Natural killer cell treated with Interleukin-12 subunit alpha and Interleukin-12 subunit beta and Interleukin-15 and Interleukin-18, amount 100 ng/mL, for 72 hours (primary cell): ENCODE measurements at places on chromosomes 5 and 9. TPM values are rescaled to one million over a fixed set of nuclear protein-coding genes. Genes with fewer than 3 reads are reported as not detected.

DNA sequence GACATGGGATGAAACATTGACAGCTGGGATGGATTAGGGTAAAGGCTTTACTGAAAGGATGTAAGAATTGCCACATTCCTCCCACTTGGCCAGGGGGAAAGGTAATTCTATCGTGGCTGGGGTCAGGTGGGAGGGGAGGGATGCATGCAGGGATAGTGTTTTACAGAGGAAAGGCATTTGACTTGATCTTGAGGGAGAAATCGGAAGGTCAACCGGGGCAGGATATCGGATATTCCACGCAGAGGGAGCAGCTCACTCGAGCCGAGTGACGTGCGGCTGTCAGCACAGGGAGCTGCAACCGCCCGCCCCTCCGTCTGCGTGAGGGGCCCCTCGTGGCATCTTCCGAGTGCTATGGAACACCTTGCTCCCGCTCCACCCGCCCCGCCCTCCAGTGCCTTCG is 63.4 kb upstream of the ADAMTS2 start:
- H3K4me1 ChIP-seq = no peaks in the 10 kb centered on the region
- H3K4me3 ChIP-seq = no peak overlapping the region
- peak; percentile 38 for DNase-seq

DNA sequence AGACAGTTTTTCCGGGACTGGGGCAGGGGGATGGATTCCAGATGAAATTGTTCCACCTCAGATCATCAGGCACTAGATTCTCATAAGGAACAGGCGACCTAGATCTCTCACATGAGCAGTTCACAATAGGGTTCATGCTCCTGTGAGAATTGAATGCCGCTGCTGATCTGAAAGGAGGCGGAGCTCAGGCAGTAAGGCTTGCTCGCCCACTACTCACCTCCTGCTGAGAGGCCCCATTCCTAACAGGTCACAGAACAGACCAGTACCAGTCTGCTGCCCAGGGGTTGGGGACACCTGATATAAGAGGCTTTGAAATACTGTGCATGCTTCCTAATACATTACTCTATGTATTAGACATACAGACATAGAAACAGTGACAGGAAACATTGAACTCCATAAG is 41.1 kb downstream of the PTPRD start:
- no peak for DNase-seq
- H3K4me1 ChIP-seq = no peaks in the 10 kb centered on the region
- no peaks in the 10 kb centered on the region for H3K27me3 ChIP-seq
- H3K4me3 ChIP-seq = no peak overlapping the region

- no peaks in the 10 kb centered on the region for H3K27me3 ChIP-seq
- no peak overlapping the region for H3K4me3 ChIP-seq
- no peak overlapping the region for H3K27ac ChIP-seq
These were observed 8.7 kb upstream of the CDKN2AIPNL start for GRCh38 chr5:134420343-134420742.

- peaks cover 18% of the 10 kb centered on the region for H3K4me1 ChIP-seq
- no peaks in the 10 kb centered on the region for H3K27me3 ChIP-seq
- no peaks in the 10 kb centered on the region for H3K36me3 ChIP-seq
- DNase-seq = no peak
- peak overlapping the region; percentile 97 for H3K27ac ChIP-seq
These were observed 617 bp upstream of the FPGS start for GRCh38 chr9:127801955-127802575.

GRCh38 chr5:117800261-117800660 is 1188.1 kb downstream of the DTWD2 start:
- no peaks in the 10 kb centered on the region for H3K36me3 ChIP-seq
- DNase-seq = no peak

DNA sequence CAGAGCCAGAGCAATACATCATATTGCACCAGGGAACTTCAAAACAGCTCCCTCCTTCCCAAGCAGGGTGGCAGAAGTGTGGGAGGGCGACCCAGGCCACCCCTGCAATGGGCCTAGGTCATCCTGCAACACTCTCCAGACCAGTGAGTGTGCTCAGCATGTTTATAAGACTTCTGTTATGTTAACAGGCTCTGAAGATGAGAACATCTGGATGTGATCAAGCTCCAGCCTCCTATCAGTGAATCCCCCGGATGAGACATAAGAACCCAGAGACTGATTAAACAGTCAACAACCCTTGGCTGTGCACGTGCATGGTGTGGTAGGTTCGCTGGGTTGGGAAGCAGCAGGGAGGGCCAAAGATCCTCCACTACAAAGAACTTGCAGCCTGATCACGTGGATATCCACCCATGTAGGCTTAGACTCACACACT is 63.3 kb downstream of the ABCA1 start:
- no peak overlapping the region for H3K4me3 ChIP-seq
- H3K27ac ChIP-seq = no peak overlapping the region
- DNase-seq = no peak
- H3K36me3 ChIP-seq = no peaks in the 10 kb centered on the region

- H3K4me3 ChIP-seq = peak overlapping the region; percentile 50
- DNase-seq = no peak
- peaks cover 5% of the 10 kb centered on the region for H3K4me1 ChIP-seq
- no peak overlapping the region for H3K27ac ChIP-seq
These were observed 732 bp downstream of the GBGT1 start for GRCh38 chr9:133162861-133163503.

DNA sequence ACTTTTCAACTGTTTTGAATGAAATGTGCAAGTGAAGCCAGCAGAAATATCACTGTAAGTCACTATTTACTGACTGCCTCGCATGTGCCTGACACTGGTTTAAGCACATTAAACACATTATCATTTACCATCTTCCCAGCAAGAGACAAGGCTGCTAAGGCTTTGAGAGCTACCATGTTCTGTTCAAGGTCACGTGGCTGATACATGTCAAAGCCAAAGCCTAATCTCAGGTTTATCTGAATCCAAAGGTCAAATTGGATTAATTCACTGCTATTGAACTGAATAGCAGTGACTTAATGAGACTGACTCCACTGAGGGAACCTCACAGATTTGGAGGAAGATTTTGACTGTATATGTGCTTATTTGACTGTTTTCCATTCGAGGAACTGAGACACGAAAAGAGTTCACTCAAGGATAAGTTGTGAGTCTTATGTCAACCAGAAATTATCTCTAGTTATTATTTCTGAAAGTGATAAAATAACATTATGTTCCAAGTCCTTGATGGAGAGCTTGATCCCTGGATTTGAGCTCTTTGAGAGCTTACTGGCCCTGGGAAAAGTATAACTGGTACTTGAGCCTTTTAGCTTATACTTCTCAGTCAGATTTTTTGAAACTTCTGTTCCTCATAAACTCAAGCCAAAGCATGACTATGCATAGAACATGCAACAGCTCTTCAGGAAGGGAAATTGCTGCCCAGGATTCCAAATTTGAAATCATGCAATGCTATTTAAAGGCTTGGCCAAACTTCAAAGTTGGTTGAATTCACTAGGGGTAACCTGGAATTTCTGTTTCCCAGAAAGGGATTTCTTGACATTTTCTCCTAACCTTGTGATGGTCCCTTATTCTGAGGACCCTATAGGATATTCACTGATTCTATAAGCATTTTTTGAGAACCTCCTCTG is 23.4 kb upstream of the ARHGAP26 start:
- no peak overlapping the region for H3K4me3 ChIP-seq
- no peak for DNase-seq
- H3K36me3 ChIP-seq = no peaks in the 10 kb centered on the region

DNA sequence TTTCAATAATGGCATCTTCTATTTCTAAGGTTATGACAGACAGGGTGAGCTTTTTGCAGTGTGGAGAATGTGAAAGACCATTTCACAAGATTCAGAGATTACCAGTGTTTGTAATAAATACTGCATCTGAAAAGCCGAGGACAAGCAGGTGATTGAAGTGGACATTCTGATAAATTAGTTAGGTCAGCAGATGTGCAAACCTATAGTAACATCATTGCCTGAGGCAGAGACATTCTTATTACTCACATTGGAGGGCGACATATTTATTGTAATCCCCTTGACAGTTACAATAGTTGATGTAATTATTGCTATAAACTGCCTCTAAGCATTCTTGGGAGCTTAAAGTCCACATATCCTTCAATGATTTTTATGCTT is 3.3 kb downstream of the RASGRF2 start:
- H3K27ac ChIP-seq = no peak overlapping the region
- peaks cover 37% of the 10 kb centered on the region for H3K4me1 ChIP-seq
- H3K4me3 ChIP-seq = peak overlapping the region; percentile 30
- H3K36me3 ChIP-seq = peaks cover 12% of the 10 kb centered on the region

DNA sequence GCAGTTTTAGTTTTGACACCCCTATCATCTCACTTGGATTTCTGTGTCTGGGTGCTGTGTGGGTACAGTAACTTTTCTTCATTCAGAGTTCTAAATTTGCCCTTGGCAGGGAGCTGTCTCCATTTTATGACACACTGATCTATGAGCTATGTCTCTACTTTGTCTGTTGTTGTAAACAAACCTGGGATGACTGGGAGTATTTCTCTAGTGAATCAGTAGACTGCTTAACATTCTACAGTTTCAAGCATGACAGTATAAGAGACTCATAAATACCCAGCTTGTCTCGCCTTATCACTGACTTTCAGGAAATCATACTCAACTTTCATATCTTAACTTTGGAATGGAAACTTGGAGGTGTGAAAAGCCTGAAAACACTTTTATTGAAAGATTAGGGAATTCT is 212.1 kb upstream of the NUDT12 start:
- no peak overlapping the region for H3K27ac ChIP-seq
- no peaks in the 10 kb centered on the region for H3K4me1 ChIP-seq
- H3K27me3 ChIP-seq = no peaks in the 10 kb centered on the region
- no peak overlapping the region for H3K4me3 ChIP-seq
- H3K36me3 ChIP-seq = peaks cover 6% of the 10 kb centered on the region

DNA sequence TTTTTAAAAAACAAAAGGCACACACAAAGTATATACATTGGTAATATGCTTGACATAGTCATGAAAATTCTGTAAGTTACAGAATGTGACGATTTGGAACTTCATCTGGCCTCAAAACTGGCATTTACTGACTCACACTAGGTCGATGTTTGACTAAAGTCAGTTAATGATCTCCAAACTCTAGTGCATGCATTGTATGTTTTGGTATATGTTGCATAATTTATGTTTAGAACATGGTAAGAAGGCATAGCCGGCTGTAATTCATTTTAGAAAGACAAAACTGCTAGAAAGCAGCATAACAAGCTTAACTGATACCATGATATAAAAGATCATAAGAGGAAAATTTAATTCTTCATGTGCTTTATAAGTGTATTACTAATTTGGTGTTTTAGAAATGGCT is 58.6 kb upstream of the RICTOR start:
- peaks cover 32% of the 10 kb centered on the region for H3K36me3 ChIP-seq
- no peaks in the 10 kb centered on the region for H3K27me3 ChIP-seq
- no peak overlapping the region for H3K4me3 ChIP-seq
- peaks cover 3% of the 10 kb centered on the region for H3K4me1 ChIP-seq
- DNase-seq = no peak

DNA sequence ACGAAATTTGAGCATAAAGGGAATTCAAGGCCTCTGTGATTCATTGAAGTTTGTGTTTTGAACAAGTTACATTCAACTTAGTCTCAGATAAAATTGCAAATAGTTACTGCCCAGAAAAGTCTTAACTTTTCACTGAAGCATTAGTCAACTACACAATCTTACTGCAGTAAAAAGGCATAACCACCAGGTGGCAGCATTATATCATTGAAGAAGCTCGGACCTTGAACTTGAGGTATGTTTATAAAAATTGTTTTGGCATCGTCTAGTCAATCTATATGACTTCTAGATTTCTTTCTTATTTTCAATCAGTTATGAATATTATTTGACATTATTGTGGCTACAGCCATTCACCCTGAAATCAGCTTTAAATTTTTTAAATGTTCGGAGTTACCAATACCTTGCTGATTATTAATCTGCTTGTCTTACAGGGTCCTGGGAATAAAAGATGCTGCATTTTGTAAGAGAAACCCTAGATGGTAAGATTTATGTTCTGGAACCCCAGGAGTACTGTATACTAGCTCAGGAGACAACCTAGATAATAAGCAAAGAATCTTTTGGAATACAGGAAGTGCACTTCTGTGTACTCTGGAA is 83.9 kb upstream of the GRAMD2B start:
- H3K27ac ChIP-seq = no peak overlapping the region
- H3K4me3 ChIP-seq = no peak overlapping the region
- H3K27me3 ChIP-seq = peaks cover 14% of the 10 kb centered on the region
- H3K4me1 ChIP-seq = no peaks in the 10 kb centered on the region
- no peaks in the 10 kb centered on the region for H3K36me3 ChIP-seq

DNA sequence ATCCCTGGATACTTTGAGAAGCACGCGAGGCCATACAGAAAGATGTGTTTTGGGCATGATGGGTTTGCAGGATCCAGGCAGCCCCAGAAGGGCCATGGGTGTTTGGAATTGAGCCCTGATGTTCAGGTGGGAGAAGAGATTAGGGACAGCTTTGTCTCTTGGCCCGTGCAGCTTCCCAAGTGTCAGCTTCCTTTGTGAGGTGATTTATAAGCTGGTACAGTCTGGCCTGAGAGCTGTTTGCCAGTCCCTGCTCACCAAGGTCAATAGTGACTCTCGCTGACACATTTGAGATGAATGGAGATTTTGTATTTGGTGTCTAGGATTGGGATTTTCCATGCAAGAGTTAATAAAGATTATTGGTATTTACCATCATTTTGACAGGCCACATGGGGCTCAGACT is 165.9 kb downstream of the ICE1 start:
- no peak for DNase-seq
- no peak overlapping the region for H3K27ac ChIP-seq
- H3K4me3 ChIP-seq = no peak overlapping the region
- no peaks in the 10 kb centered on the region for H3K4me1 ChIP-seq
- H3K36me3 ChIP-seq = no peaks in the 10 kb centered on the region
- H3K27me3 ChIP-seq = peaks cover 17% of the 10 kb centered on the region

- H3K27ac ChIP-seq = no peak overlapping the region
- no peaks in the 10 kb centered on the region for H3K36me3 ChIP-seq
- peaks cover 7% of the 10 kb centered on the region for H3K27me3 ChIP-seq
- no peak overlapping the region for H3K4me3 ChIP-seq
- H3K4me1 ChIP-seq = no peaks in the 10 kb centered on the region
- DNase-seq = no peak
These were observed 87.5 kb downstream of the TRPM6 start for GRCh38 chr9:74800226-74800625.

Gene IER5L
- total RNA-seq = 1.8 TPM

Gene ADGRD2
- total RNA-seq = not detected

Gene SURF4
- 390 TPM for total RNA-seq

Gene CDH9
- total RNA-seq = not detected

Gene F2RL1
- total RNA-seq = not detected

Gene RUSC2
- 8.3 TPM for total RNA-seq

Gene KCNMB1
- total RNA-seq = not detected
